Urinary bladder (tissue), 4 donors: ENCODE measurements at places on chromosomes 11 and 22. TPM values are rescaled to one million over a fixed set of nuclear protein-coding genes. Genes with fewer than 3 reads are reported as not detected.

Gene LRRC56
- 0.90 TPM for total RNA-seq

Gene LINC01488
- total RNA-seq, result not detected

Gene PTPN5
- total RNA-seq, result 0.21 TPM

Gene PES1
- total RNA-seq, result 29.1 TPM

Gene LYVE1
- 141 TPM for total RNA-seq

Gene GALNT18
- total RNA-seq, result 21.6 TPM

Gene FXYD6
- 56.2 TPM for total RNA-seq

Gene GGT1
- total RNA-seq, result 4.1 TPM

Gene FGF19
- total RNA-seq, result not detected

Gene TIGD3
- total RNA-seq, result 0.11 TPM

Gene PRG3
- total RNA-seq, result not detected

Gene POU2AF1
- total RNA-seq, result 1.0 TPM

Gene IGSF22
- total RNA-seq, result 0.21 TPM
